ENCODE measurements at places on chromosomes 13 and 19.

DNA sequence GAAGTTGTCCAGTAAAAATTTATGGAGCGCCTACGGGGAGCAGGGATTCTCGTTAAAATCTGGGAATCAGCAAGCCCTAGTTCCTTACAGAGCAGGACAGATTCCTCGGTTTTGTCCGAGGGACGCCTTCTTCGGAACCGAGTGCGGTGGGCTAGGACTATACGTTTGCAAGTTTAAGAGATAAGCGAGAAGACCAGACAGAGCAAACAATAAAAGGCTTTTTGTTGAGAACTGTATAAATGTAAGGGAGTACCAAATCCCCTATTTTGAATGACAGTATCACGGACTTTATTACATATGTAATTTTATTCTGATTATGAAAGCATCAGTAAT, 971 bp upstream of the ANKRD10 start:
- DNase-seq: no peak

GRCh38 chr19:33595783-33596182, 26.0 kb upstream of the CHST8 start:
- no peak for DNase-seq

DNA sequence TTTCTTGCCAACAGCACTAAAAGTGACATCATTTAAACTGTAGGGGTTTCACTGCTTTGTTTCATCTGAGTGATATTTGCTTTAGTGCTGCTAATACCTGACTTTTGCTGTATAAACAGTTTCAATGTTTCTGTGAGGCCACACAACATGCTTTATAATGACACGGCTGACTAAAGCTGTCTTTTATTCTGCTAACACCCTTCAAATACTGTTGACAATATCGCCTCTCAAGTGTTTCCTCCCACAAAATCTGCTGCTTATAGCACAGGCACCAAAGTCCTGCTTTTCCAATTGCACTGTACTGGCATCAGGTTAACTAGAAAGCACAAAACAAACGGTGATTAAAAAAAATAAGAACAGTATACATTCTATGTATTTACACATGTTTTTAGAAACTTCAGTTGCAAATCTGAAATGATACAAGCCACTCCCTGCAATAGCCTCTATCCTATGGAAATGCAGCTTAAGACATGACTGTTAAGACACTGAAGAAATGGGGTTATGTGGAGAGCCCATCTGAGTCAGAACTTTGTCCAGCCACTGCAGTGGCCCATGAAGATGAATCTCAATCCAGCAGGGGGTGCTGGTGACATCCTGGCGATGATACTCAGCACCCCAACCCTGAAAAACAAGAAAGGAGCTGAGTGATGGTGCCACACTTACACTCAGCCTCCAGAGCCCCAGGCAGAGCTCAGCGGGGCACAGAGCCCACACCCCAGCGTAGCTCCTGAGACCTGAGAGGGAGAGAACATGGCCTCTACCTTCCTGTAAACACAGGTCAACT, 29.4 kb downstream of the RFXAP start:
- no peak for DNase-seq

GRCh38 chr13:52706081-52706480, 33.5 kb downstream of the CNMD start:
- DNase-seq: no peak

GRCh38 chr19:49441210-49441959, at the start of gene SLC17A7:
Gene SLC17A7 (minus strand): TSS chr19:49441527. CDS start chr19:49441379, 148 bp downstream.
- no peak for DNase-seq

DNA sequence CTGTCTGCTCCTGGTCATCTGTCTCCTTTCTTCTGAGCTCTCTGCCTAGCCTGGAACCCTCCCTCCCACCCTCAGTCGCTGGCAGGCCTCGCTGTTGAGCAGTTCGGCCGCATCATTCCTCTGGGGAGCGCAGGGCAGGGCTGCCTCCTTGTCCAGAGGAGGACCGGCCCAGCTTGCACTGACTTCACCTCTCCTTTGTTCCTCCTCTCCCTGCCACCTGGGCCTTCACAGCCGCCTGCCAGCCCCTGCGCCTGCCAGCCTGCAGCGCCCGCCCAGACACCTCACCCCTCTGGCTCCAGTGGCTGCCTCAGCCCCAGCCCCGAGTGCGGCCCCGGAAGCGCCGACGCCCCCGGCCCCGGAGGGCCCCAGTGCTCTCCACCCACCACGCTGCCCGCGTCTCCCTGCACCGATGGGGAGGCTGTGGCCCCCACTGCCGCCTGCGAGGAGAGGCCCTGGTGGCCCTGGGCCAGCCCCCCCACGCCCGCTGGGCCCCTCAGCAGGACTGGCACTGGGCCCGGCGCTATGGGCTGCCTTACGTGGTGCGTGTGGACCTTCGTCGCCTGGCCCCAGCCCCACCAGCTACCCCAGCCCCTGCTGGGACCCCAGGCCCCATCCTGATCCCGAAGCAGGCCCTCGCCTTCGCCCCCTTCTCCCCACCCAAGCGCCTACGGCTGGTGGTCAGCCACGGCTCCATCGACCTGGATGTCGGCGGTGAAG, 7.2 kb downstream of the KMT5C start:
- DNase-seq: no peak

- DNase-seq: no peak
These were observed 778 bp downstream of the ZNF230 start for GRCh38 chr19:44003461-44004009.

DNA sequence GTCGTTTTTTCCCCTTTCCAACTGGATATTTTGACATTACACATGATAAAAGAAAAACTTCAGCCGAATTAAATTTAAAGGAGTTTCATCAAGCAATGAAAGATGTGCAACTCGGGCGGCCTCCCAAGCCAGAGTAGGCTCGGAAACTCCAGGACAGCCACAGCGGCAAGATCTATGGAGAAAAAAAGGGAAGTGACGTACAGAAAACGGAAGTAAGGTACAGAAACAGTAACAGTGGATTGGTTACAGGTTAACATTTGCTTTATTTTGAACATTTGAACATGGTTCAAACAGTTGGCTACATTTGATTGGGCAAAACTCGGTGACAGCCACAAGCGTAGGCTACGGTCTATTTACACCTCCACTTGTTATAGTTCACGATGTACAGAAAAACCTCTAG, 30.5 kb upstream of the FAM124A start:
- DNase-seq: no peak

DNA sequence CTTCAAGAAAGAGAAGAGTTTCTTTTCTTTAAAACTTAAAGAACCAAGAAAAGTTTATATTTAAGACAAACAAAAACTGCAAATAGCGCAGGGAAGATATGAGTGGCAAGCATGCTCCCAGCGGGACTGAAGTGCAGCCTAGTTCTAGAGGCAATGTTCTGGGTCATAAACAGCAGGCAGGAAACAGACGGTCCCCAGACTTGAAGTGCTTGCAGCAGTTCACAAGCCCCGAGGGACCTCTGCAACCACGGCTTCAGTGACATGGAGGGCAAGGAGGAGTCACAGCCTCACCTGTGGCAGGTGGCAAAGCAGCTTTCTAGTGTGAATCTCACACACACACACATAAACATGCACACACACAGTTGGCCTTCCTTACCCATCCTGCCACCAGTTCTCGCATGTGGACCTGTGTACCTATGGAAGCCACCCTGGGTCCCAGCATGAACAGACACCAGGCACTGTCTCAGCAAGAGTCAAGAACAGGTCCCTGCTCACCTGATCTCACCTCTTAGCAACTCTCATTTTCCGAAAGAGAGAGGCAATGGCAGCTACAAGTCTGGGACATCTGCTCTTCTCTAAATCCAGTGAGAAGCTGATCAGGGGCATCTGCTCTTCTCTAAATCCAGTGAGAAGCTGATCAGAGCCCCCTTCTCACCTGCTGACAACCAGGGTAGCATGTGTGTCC, 162.0 kb downstream of the EFNB2 start:
- DNase-seq: no peak

DNA sequence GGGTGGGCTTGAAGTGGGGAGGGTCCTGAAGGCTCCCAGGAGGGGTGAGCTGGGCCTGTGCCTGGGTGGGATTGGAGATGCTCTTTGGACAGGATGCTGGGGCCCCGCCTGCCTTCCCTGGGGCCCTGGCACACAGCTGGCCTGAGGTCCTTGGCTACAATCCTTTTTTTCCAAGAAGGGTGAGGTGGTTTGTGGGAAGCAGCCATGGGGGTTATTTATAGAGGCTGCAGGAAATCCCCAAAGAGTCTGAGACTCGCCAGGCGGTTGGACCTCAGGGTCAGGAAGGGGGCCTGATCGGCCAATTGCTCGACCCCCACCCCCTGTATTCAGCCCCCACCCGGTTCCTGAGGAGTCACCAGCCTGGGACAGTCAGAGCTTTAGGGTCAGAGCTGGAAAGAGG, 10.0 kb downstream of the GTPBP3 start:
- no peak for DNase-seq

- DNase-seq: no peak
These were observed 40.8 kb downstream of the BBC3 start for GRCh38 chr19:47190167-47190727.

GRCh38 chr13:44159633-44160279, 213.9 kb upstream of the SERP2 start:
- DNase-seq: no peak

DNA sequence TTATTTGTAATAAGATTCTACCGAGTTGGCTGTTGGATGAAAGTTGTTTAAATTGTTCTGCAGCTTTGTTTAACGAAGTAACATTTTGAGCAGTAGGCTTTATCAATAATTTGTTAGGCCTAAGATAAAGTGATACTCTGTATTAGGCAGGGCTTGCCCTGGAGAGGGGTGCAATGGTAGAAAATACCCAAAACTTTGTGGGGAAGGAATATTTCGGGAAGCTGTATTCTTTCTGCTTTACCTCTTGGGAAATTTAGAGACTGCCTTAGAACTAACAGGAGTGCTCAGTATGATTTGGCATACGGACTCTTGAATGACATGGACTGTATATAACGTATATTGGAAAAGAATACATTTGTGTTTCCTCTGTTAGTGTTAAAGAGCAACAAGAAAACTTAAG, 2.5 kb downstream of the PDS5B start:
- no peak for DNase-seq

GRCh38 chr19:35717665-35718344, at the start of gene KMT2B:
Gene KMT2B (plus strand): TSS chr19:35718003. CDS start chr19:35718019, 16 bp downstream.
- DNase-seq: no peak

GRCh38 chr13:111201304-111201940, 86.3 kb downstream of the ARHGEF7 start:
- DNase-seq: no peak

GRCh38 chr19:18542941-18543813, at the start of gene FKBP8:
Gene FKBP8 (minus strand): TSS chr19:18543573. CDS start chr19:18541970, 1,603 bp downstream.
- DNase-seq: peak; percentile 91

GRCh38 chr19:38831142-38831605, 420 bp downstream of the ECH1 start:
- no peak for DNase-seq

- DNase-seq: no peak
These were observed 287 bp upstream of the B3GLCT start for GRCh38 chr13:31199527-31199848.

GRCh38 chr19:5448374-5448773, 6.8 kb upstream of the ZNRF4 start:
- no peak for DNase-seq

GRCh38 chr19:4516939-4517300, 1.4 kb downstream of the PLIN4 start:
- DNase-seq: no peak

DNA sequence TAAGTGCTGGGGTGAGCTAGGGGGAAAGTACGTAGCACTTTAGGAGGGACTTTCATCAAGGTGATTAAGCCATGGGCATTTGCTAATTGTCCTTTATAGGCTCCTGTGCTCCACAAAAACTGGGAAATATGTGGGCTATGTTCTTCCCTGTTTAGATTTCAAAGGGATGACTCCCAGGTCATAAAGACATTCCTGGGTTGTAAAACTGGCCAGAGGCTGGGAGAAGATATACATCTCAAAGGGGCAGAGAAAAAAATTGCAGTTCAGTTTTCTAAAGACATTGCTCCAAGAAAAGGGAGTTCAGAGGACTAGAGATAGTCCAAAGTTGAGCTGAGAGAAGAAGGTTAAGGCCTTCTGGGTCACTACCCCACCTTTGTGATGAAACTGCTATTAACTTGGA, 204.8 kb downstream of the MYO16 start:
- no peak for DNase-seq

GRCh38 chr13:32041429-32041828, 9.9 kb downstream of the FRY start:
- DNase-seq: no peak

DNA sequence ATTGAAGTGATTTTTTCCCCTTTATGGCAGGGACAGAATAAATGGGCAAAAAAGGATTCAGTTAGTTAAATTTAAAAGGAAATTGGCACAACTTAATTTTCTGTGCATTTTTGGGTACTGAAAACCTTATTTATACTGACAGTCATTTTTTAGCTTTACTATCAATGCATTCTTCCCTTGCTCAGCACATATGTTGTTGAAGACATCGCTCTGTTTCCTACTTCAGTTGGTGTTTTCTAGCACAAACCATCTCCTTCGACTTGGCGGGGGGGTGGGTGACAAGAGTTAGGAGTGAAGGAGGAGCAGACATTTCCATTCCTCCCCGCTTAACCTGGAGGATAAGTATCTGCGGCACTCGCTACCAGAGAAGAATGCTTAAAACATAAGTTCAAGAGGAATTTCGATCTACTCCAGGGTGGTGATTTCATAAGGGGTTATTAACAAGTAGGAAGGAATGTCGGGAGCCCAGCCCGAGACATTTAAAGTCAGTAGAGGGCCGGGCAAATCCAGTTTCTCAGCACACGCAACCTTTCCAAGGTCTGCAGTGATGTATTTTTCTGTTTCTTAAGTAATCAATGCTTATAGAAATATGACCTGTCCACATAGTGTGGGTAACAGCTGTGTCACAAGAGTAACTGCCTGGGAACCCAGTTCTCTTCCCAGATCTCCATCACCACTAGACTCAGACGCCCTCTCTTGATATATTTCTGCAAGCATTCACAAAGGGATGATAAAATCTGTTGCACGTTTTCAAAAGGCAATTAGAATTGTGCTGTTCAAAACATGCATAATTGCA, 525.8 kb downstream of the MYO16 start:
- no peak for DNase-seq

DNA sequence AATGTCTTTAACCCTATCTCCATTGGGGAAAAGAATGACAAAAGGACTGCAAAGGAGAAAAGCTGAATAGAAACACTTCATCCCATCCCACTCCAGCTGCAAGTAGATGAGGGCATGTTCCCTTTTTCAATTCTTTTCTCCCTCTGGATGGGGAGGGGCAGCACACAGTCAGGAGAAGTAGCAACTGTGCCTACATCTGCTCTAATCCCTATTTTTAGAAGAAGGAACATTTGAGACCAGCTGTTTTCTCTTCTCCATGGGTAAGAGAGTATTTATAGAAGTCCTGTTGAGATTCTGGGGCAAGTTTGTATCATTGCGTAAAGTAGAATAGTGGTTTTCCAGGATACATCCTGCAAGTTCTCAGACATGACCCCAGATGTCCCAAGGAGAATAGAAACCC, 9.3 kb upstream of the GTF3A start:
- no peak for DNase-seq

Measured in stimulated activated CD8-positive, alpha-beta memory T cell treated with anti-CD3 and anti-CD28 coated beads, Interleukin-4, amount 100 ng/mL, for 1 hour (primary cell).